ENCODE measurements at places on chromosomes 6 and 20. TPM values are rescaled to one million over a fixed set of nuclear protein-coding genes. Genes with fewer than 3 reads are reported as not detected.
A peak's percentile ranks its signal among the peaks of the same experiment; 100 is the strongest.

DNA sequence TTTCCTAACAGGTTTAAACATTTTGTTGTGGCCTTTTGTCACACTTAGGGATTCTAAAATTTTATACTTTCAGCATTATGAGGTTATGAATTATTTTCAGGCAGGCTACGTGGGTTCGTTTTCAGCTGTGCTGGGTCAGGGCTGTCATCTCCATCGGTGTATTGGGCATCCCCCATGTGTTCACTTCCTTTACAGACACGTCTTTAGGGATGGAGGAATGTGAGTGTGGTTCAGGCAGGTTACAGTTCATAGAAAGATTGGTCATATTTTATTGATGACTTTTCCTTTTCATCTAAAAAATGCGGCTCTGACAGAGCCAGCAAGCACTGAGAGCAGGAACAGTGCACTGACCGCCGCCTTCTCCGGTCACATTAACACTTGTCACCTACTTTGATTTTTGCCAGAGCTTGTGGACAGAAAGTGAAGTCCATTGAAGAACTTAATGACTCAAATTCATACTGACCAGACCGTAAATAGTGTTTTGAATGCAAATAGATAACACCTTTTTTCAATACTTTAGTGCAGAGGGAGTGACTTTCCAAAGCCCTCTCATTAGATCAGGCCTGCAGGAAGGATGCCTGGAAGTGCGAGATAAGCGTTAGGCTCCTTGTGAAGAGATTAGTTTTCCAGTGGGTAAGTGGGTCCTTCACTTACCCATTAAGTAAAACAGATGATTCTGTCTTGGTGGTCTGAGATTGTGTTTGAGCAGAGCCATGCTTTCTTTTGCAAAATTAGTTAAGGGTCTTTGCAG lies 113.1 kb downstream of the TIAM2 start:
- H3K27ac ChIP-seq: no peak overlapping the region
- no peaks in the 10 kb centered on the region for H3K4me1 ChIP-seq
- no peak overlapping the region for H3K4me3 ChIP-seq
- no peaks in the 10 kb centered on the region for H3K36me3 ChIP-seq

GRCh38 chr6:66851930-66852329 lies 1144.9 kb upstream of the EYS start:
- no peaks in the 10 kb centered on the region for H3K4me1 ChIP-seq
- no peak overlapping the region for H3K4me3 ChIP-seq
- H3K27ac ChIP-seq: no peak overlapping the region
- no peaks in the 10 kb centered on the region for H3K27me3 ChIP-seq
- DNase-seq: no peak
- H3K36me3 ChIP-seq: no peaks in the 10 kb centered on the region

GRCh38 chr6:48123601-48124000 lies 12.6 kb upstream of the PTCHD4 start:
- H3K4me1 ChIP-seq: no peaks in the 10 kb centered on the region
- no peaks in the 10 kb centered on the region for H3K36me3 ChIP-seq
- H3K27ac ChIP-seq: no peak overlapping the region
- no peak overlapping the region for H3K4me3 ChIP-seq

DNA sequence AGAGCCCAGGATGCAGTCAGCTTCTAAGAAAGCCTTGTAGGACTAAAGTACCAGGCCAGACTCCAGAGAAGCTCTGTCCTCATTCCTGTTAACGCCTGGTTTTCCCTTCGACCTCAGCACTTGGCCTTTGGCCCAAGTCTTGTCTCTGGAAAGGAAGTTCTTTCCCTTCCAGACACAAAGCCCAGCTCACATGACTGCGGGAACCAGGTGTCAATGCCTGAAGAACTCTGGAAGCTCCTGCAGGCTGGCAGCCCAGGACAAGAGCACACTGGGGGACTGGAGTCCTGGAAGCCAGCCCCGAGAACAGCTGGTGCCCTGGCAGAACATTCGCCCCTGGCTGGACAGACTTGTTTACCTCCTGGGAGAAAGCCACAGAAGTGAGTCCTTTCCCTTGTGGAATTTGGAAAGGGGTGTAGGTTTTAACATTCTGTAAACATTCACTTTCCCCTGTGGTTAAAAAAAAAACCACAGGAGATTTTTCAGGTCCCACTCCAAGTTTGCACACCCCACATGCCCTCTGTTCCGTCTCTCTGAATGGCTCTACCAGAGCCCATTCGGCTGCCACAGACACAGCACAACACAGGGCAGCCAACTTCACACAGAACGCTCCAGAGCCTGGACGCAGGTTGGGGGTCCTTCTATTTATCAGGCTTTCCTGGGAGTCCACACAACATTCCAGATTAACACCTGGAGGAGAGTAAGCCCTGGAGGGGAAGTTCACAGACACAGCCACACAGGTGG lies 18.1 kb downstream of the ACSS1 start:
- no peak for DNase-seq
- H3K4me3 ChIP-seq: no peak overlapping the region
- peak overlapping the region; percentile 5 for H3K27ac ChIP-seq
- H3K36me3 ChIP-seq: peaks cover 15% of the 10 kb centered on the region
- H3K4me1 ChIP-seq: peaks cover 45% of the 10 kb centered on the region

- H3K27me3 ChIP-seq: no peaks in the 10 kb centered on the region
- no peak overlapping the region for H3K27ac ChIP-seq
- peaks cover 37% of the 10 kb centered on the region for H3K36me3 ChIP-seq
- peaks cover 12% of the 10 kb centered on the region for H3K4me1 ChIP-seq
- H3K4me3 ChIP-seq: no peak overlapping the region
Measured at GRCh38 chr20:32464401-32465091, 106.4 kb downstream of the ASXL1 start.

- no peak overlapping the region for H3K27ac ChIP-seq
- no peak overlapping the region for H3K4me3 ChIP-seq
- DNase-seq: no peak
Measured at GRCh38 chr20:59351157-59352040, 51.0 kb downstream of the EDN3 start.

TSPO2 gene
- total RNA-seq: not detected

SYNDIG1 gene
- not detected for total RNA-seq

ATRN gene
- 14.8 TPM for total RNA-seq
